ENCODE measurements at places on chromosomes 1 and 21.

DNA sequence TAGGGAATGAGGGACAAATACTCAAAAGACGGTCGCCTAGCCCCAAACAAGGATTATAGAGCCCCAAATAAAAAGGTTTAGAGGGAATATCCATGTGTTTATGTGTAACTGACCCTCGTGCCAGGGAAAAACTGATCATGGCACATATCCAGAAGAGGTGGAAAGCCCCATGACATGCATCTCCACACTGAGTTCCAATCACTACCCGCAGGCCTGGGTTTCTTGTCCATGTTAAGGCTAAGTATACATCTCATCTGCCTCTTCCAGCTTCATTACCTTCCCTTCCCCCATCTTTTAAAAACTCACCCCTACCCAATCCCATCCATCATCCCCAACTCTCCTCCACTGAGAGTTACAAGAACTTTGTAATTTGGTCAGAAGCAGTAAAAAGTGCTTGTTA, 15.2 kb downstream of the GADD45A start:
- no peak for DNase-seq

DNA sequence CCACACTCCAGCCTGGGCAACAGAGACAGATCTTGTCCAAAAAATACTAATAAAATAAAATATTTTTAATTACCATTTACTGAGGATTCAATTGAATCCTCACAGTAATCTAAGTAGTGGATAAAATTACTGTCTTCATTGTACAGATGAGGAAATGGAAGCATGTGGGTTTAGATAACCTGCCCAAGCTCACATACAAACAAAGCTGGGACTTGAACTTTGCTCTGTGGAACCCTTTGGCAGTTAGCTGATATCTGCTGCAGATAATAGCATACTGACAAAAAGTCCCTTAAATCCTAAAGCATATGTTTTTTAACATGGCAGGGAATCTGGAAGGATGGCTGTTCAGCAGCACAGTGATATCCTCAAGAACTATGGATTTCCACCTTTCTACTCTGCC, 130.9 kb upstream of the MROH9 start:
- DNase-seq: no peak

- peak; percentile 82 for DNase-seq
Measured at GRCh38 chr1:86741947-86742572, 37.7 kb downstream of the SH3GLB1 start.

- DNase-seq: no peak
Measured at GRCh38 chr1:24221246-24221645, 34.2 kb upstream of the IFNLR1 start.

DNA sequence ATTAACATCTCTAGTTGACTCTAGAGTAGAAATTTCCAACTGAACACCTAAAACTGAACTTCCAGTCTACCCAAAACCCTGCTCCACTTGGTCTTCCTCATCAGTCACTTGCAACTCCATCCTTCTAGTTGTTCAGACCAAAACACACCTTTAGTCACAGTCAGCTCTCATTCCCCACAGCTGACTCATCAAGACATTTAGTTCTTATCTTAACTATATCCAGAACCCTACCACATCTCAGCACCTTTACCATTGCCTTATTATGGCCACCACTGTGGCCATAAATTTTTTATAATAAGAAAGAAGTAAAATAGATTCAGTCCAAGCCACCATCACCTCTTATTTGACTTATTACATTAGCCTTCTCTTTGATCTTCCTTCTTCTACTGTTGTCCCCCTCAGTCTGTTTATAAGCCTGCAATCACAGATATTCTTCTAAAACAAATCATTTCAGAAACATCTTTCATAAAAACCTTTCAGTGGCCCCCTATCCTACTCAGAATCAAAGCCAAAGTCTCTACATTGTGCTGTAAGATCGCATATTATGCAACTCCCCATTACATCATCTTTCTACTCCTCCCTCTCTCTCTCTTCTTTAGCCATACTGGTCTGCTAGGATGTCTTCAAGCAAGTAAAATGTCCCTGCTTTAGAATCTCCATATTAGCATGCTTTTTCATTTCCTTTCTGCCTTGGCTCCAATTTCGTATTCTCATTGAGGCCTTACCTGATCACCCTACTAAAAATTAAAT, 275.9 kb downstream of the LRRC40 start:
- peak; percentile 10 for DNase-seq

DNA sequence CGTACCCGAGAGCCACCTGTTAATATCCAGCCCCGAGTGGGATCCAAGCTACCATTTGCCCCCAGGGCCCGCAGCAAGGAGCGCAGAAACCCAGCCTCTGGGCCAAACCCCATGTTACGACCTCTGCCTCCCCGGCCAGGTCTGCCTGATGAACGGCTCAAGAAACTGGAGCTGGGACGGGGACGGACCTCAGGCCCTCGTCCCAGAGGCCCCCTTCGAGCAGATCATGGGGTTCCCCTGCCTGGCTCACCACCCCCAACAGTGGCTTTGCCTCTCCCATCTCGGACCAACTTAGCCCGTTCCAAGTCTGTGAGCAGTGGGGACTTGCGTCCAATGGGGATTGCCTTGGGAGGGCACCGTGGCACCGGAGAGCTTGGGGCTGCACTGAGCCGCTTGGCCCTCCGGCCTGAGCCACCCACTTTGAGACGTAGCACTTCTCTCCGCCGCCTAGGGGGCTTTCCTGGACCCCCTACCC, 1.4 kb downstream of the USP21 start:
- no peak for DNase-seq

- DNase-seq: no peak
Measured at GRCh38 chr1:48120621-48121020, 101.9 kb upstream of the SLC5A9 start.

GRCh38 chr1:211660718-211661222, 14.7 kb downstream of the NEK2 start:
- no peak for DNase-seq

- DNase-seq: no peak
Measured at GRCh38 chr1:58722414-58722813, 22.6 kb upstream of the MYSM1 start.

DNA sequence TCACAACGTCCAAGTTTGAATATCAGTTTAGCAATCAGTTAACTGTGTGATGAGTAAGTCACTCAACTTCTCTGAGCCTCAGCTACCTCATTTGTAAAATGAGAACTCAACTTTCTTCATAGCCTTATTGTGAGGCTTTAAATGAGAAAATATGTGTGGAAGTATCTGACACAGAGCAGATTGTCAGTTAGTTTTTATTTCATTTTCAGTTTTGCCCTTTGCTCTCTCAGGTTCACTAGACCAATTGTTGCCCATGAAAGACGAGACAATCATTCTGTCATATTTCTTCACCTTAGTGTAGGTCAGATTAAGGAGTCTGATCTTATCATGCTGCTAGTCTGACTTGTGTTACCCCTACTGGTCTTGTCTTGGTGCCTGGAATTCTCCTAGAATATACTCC, 232.8 kb upstream of the PTBP2 start:
- no peak for DNase-seq

DNA sequence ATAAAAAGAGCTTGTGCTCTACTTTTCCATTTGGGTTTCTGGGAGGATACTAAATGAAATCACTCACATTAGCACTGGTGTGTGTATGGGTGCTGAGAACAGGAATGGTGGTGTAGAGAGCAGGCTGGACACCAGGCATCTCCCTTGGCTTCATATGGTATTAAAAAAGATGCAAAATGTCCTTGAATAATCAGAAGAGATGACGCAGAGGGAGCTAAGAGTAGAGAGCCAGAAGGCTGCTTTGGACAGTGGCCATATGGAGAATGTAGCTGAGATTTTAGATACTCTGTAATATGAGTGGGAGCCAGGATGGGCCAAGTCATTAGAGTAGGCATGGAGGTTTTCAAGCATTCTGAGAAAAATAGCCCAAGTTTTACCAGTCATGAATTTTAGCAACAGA, 112.3 kb upstream of the ZRANB2 start:
- DNase-seq: no peak

DNA sequence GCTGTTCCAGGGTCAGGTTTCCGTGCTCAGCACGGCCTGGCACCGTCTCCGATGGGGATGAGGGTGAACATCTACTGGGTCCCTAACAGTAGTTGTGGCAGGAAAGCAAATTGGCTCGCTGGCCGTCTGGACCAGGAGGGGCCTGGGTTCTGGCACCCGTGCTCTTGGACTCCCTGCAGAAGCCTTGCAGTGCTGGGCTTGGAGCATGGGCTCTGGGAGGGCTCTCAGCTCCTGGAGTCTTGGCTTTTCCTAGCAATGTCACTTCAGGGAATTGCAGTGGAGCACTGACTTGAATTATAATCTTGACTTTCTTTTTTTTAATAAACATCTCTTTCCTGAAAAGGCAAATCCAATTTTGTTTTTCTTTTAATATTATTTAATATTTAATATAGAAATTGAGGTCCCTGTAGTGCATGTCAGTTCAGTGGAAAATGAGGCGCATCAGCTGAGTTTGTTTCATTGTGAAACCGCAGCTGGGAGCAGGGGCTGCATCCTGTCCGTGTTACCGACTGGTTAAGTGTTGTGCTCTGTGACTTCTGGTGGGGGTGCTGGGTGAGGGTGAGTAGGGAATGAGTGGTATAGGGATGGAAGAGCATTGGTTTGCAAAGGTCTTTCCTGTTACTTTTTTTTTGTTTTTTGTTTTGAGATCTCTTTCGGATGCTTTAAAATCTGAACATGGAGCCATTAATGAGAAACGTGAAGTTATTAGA, 64.1 kb downstream of the PEX14 start:
- DNase-seq: no peak

DNA sequence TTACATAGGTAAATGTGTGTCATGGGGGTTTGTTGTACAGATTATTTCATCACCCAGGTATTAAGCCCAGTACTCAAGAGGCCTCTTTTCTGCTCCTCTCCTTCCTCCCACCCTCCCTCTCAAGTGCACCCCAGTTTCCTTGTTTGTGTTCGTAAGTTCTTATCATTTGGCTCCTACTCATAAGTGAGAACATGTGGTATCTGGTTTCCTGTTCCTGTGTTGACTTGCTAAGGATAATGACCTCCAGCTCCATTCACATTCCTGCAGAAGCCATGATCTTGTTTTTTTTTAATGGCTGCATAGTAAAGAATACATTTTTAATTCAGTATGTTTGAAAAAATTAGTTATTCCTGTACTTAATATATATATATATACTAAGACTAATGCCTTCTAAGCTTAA, 107.7 kb downstream of the CLDN17 start:
- DNase-seq: no peak

- DNase-seq: peak; percentile 98
Measured at GRCh38 chr1:47181095-47181954, 8.5 kb downstream of the PDZK1IP1 start.

DNA sequence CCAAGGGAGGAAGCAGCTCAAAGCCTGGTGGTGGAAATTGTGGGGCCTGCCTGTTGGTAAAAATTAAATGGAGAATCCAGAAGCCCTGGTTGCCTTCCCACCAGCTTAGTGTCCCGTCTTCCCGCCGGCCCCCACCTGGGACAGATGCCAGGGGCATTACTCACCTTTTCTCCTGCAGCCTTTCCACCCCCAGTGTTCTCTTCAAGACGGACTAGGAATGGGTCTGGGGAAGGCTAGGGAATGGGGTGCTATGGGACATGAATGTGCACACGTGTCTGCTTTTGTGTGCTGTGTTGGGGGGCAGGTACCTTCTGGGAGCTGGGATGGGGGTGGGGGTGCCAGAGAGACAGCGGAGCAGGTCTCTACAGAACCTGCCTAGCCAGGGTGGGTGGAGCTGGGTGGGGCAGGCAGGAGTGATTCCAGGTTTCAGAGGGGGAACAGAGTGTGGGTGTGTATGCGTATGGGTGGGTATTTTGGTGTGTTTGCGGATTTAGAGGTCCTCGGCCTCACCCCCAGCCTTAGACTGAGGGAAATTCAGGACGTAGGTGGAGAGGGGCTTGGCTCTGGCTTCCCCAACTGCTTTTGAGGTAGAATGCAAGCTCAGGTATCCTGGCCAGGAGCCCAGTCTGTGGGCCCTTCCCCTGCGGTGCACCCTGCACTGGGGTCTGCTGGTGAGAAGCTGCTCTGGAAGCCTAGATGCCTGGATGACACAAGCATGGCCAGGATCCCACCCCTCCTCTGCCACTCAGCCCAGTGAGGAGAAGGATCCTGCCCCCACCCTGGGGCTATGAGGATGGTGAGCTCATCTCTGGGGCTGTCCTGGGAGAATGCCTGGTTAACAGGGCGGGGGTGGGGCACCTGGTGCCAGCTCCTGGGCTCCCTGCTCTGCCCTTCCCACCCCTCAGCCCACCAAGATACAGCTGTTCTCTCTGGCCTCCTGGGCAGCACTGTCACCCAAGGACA, 7.8 kb downstream of the VANGL2 start:
- DNase-seq: no peak

GRCh38 chr21:46117586-46118315, 19.8 kb downstream of the COL6A2 start:
- DNase-seq: no peak

GRCh38 chr1:147534386-147534785, 6.9 kb upstream of the BCL9 start:
- no peak for DNase-seq

- no peak for DNase-seq
Measured at GRCh38 chr1:10324627-10325026, 74.2 kb upstream of the PGD start.

DNA sequence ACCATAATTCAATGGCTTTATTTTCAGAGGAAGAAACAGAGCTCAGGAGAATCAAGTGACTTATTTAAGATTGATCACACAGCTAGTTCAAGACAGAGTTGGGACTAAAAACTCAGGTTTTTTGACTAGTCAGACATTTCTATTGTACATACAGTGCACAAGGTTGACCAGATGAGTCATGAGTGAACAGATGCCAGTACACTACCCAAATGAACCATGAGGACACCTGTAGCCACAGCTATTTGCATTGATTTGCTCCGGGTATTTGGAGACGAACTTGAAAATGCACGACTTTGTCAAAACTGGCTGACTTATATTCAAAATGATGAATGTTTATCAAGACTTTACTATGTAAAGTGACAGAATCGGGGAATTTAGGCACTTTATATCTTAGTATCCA, 161.7 kb upstream of the ST6GALNAC5 start:
- DNase-seq: no peak

DNA sequence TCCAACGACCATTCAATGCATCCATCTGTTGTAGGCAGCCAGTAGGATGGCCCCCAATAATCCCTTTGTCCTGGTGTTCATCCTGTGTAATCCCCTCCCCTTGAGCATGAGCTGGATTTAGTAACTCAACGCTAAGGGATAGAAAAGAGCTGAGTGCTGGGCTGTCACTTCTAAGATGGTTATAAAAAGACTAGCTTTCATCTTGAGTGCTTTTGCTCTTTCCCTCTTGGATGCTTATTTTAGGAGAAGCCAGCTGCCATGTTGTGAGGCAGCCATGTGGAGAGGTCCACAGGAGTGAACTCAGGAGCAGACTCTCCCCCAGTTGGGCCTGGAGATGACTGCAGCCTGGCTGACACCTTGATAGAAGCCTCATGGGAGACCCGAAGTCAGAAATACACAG, 401.5 kb downstream of the VAV3 start:
- DNase-seq: no peak

DNA sequence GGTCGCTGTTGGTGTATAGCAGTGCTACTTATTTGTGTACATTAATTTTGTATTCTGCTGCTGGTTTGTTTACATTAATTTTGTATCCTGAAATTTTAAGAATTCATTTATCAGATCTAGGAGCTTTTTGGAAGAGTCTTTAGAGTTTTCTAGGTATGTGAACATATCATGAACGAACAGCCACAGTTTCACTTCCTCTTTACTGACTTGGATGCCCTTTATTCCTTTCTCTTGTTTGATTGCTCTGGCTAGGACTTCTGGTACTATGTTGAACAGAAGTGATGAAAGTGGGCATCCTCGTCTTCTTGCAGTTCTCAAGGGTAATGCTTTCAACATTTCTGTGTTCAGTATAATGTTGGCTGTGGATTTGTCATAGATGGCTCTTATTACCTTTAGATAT, 1757.9 kb downstream of the BRINP3 start:
- DNase-seq: no peak

Data from hematopoietic multipotent progenitor cell treated with erythropoietin and hydrocortisone succinate and interleukin-3 and kit ligand, for 6 days (in vitro differentiated cells).